ENCODE measurements at places on chromosomes 3 and 15.
A peak's percentile ranks its signal among the peaks of the same experiment; 100 is the strongest.

- no peak for DNase-seq
Measured at GRCh38 chr3:167705840-167706239, 28.9 kb downstream of the PDCD10 start.

DNA sequence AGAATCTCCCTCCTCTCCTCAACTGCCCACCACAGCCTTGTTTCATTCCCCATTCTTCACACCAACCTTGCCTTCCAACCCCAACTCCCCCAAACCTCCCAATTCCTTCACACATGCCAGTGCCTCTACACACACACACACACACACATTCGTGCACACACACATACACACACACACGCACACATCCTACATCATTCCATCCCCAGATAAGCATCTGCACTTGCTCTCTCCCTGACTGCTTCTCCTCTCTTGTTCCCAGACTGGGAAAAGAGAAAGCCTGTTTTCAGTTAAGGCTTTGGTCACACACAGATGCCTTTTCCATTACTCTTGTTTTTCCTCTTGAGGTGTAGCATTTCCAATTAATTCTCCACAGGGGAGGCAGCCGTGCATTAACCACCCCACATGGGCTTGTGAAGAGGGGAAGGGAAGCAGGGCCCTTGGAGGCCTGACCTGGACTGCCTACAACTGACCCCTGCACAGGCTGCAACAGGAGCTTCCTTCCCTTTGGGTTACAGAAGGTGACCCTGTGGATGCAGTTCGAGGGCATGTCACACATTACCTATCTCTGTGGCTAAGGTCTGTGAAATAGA lies 32.0 kb upstream of the BOC start:
- DNase-seq, result no peak

DNA sequence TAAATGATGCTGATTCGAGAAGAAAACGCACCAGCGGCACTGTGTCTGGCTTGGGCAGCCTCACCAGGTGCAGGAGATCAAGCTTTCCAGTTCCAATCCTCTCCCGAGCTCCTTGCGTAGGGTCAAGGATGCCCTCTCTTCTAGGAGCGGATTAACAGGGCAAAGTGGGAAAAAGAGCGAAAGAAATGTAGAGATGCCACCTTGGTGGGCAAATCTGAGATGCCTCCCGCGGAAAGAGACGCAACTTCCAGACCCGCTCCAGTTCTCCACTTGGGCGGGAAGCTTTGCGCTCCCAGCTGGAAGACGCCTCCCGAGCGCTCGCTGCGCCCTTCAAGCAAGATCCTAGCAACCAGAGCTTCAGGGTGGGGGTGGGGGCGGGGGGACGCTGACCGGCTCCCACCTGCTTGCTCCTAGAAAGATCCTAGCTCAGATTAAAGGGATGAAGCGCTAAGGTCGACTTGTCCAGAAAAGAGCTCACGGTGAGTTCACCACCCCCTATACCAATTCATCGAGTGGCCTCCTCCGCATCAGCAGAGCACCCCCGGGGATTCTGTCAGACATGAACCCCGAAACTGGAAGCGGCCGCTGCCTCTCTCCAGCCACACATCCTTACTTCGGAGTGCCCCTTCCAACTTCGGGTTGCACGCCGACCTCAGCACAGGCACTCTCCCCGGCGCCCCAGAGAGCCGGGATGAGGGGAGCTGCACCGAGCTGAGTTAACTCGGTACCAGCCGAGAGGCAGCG lies 769 bp downstream of the TAFA4 start:
- DNase-seq, result peak; percentile 3

DNA sequence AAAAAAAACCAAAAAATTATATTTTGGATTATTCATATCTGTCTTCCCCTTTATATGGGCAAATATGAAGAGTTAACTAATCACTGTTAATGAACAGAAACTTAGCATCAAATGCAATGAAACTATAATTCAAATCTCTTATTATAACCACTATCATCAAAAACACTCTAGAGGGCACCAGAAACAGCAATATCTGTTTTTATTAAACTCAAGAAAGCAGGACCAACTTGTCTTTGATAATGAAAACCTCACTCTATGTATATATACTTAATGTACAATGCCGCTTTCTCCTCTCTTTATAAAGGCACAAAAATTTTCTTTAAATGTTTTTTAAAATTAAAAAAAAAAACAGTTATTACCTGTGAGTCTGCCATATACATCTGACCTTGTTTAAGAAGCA lies 92.7 kb downstream of the UACA start:
- no peak for DNase-seq

DNA sequence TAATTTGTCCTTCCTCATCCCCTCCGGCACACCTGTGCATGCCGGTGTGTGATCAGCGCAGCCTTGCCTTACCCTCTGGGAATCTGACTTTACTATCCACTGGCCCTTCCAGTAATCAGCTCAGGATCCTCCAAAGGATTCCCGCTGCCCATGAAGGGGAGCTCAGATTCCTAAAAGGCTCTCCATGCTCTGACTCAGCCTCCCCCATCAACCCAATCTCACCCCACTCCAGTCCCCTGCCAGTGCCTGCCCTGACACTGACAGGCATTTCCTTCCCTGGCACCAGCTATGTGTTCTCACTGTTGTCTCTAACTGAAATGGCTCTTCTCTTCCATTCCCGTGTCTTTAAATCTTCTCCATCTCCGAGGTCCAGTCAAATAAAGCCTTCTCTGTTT lies 7.3 kb upstream of the BCL2A1 start:
- DNase-seq, result no peak

DNA sequence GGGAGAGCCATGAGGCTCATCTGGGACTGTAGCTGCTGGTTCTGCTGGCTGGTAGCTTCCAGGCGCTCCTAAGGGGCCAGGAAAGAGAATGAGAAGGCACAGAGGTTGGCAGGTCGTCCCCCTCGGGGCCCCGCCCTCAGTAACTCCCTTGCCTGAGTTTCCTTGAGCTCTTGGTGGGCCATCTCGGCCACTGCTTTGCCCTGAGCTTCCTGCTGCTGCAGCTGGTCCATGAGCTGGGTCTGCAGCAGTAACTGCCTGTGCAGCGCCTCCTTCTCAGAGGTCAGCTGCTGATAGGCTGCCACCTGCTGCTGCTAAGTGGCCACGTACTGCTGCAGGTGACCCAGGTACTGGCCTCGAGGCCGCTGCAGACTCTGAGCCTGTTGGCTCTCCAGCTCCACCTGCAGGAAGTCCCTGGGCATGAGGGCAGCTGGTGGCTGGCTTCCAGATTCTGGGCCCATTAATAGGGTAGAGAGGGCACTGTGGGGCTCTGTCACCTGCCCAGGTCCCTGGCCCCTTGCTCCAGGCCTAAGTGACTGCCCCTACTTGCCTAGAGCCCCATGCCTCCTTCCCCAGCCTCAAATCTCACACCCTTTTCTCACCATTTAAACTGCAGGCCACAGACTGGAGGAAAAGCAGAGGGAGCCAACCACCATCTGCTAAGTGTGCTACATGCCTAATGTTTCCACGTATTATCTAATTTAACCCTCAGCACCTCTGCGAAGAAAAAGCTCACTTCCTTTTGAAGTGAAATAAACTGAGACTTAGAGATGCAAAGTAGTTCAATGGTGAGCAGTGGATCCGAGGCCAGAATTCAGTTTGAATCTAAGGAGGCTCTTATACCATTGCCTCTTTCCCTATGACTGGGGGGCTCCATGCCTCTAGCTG lies 10.8 kb upstream of the VPS33B start:
- peak; percentile 73 for DNase-seq

DNA sequence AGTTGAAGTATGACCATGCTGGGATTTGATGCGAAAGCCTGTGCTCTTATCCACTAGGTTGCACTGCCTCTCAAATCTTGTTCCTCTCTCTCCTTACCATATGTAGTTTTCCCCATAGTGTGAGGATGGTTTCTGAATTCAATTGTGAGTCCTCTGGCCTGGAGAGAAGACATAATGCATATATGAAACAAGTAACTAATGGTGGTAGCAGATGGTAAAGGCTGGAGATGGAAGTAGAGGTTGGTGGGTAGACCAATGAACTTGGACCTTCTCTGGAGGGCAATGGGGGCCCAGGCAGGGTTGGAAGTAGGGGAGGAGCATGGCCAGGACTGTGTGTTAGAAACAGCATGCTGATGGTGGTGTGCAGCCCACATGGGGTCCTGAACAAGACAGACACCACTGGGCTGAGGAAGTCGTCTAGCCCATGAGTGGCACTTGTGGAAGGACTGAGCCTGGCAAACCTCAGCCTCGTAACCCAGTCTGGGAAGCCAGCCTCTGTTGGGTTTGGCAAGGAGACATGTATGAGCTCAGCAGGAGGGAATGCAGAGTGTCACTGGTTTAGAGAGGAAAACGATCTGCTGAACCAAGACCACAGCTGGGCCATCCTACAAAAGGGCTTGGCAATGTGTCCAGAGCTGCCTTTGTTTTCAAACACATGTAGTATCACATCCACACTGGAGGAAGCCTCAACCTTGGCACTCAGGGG lies 18.5 kb upstream of the LMCD1 start:
- no peak for DNase-seq

- no peak for DNase-seq
Measured at GRCh38 chr15:73227433-73228056, 141.2 kb downstream of the HCN4 start.

DNA sequence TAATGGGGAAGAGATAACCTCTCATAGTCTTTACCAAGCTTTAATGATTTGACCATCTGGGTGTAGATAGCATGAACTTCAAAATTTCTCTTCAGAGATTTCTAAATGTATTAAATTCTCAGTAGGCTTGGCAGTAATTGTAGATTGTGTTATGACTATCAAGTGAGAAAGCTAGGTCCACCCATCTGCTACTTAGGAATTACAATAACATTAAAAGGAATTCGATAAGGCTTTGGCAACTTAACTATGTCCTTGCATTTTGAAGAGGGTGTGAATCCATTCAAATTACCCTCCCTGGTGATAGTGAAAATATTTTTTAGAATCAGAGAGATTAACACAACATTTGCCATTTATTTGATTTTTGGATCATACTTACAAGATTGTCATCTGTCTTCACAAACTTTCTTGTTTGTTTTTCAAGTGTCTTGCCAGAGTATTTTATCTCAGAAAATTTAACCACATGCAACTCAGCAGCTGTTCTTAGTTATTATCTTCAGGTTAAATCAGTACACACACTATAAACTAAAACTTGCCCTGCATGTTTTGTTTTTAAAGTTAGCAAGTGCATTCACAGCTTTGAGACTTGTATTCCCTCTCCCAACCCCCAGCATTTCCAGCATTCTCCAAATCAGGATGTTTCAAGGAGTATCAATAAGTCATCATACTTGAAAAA lies 69.6 kb upstream of the COL8A1 start:
- no peak for DNase-seq

DNA sequence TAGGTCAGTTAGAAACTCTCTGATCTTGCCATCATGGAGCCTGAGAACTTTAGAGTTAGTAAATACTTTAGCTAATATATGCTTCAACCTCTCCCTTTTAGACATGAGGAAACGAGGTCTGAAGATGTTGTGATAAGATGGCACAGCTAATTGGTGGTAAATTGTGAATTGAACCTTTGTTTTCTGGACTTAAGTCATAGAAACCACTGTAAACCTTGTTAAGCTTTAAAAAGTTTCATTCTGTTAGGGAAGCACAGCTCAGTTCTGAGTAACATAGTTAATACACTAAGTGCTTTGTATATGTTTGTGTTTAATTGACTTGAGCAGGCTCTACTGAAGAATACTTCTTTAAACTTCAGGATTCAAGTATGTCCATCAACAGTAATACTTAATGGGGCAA lies 108.6 kb downstream of the AKAP13 start:
- DNase-seq, result no peak

DNA sequence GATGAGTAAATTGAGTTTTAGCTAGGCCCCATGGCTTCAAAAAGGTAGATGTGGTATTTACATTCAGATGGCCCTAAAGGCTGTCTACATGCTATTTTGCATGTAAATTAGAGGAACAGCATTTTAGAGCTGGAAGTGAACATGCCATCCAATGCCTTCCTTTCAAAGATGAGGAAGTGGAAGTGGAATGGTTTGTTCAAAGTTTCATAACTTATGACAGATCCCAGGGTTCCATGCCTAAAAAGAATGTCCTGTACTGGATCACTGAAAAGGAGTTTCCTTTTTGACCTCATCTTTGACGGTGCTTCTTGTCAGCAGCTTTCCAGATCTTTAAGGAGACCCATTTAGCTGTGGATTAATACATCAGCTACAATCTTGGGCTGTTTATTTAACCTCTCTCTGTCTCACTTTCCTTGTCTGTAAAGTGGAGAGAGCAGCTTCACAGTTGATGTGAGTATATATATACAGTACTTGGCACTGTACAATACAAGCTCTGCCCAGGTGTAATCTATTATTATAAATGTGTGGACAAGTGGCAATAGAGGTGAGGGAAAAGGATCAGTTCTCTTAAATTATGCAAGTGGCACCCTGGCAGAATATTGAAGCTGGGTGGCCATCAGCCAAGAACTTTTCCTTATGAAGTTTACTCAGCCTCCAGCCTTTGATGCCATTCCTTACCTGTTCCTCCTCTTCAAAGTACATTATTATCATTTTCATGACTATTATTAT lies 68.7 kb upstream of the GOLGA8B start:
- no peak for DNase-seq

- DNase-seq, result no peak
Measured at GRCh38 chr15:35393398-35393797, 152.6 kb downstream of the DPH6 start.

GRCh38 chr15:92205255-92205739 lies 188.4 kb upstream of the ST8SIA2 start:
- no peak for DNase-seq

- DNase-seq, result no peak
Measured at GRCh38 chr3:117285737-117286136, 576.2 kb downstream of the TUSC7 start.

GRCh38 chr15:26421065-26421464 lies 351.8 kb downstream of the GABRB3 start:
- no peak for DNase-seq

DNA sequence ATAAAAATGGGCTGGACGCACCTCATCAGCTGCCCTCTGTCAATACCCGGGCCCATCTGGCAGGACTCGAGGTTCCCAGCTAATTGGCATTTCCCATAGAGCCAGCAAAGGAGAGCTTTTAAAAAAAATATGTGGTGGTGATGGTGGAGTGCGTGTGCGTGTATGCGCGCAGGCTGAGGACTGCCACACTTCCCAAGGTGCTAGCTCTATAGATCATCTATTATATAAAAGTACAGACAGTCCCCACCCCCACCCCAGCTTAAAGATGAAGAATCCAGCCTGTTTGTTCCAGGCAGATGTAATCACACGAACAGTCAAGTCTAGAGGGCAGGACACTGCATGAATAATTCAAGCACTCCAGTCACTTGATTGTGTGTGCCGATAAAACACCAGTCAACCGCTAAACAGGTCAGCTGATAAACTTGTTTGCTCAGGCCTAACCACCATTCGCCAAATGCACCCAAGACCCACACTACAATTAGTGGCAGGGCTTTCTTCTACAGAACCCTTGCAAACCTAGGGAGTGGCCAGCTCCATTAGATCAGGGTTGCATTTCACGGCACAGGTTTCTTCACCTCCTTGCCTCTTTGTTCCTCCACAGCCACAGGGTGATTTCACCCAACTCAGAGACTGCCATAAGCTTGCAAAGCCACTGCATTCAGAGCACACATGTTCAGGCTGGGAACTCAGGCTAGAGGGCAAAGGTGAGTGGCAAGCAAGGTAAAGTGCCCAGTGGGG lies 5.8 kb downstream of the TLE3 start:
- no peak for DNase-seq

All from stimulated activated CD4-positive, alpha-beta T cell treated with anti-CD3 and anti-CD28 coated beads, Interleukin-15, amount 100 ng/mL, for 24 hours (primary cell).